Tracheal epithelial cell (primary cell): ENCODE measurements at places on chromosomes 6 and 20. TPM values are rescaled to one million over a fixed set of nuclear protein-coding genes. Genes with fewer than 3 reads are reported as not detected.

IPCEF1 gene
- total RNA-seq, result under 0.01 TPM in 2 replicates

EYA4 gene
- 2.9 and 10.9 TPM in 2 replicates for total RNA-seq

OVOL2 gene
- 3.6 and 24.5 TPM in 2 replicates for total RNA-seq

ZNF165 gene
- 2.3 and 4.3 TPM in 2 replicates for total RNA-seq

PLN gene
- not detected in 2 replicates for total RNA-seq

RAET1L gene
- 2.3 and 9.4 TPM in 2 replicates for total RNA-seq

BACH2 gene
- 1.1 and 1.9 TPM in 2 replicates for total RNA-seq

ZNF341 gene
- 0.64 and 0.72 TPM in 2 replicates for total RNA-seq

SMPDL3A gene
- total RNA-seq, result 6.3 and 7.7 TPM in 2 replicates

KIAA0408 gene
- not detected in 2 replicates for total RNA-seq

FAM83C gene
- total RNA-seq, result under 0.01 TPM in 2 replicates

FNDC11 gene
- total RNA-seq, result 0.85 and 3.1 TPM in 2 replicates

HRH3 gene
- total RNA-seq, result not detected in 2 replicates

TAP2 gene
- 19.4 and 32.8 TPM in 2 replicates for total RNA-seq

NFKBIL1 gene
- 43.6 and 54.6 TPM in 2 replicates for total RNA-seq

TMEM244 gene
- not detected in 2 replicates for total RNA-seq

SEMG1 gene
- total RNA-seq, result not detected in 2 replicates

FAM110A gene
- total RNA-seq, result 10.1 and 15.8 TPM in 2 replicates

RIPOR2 gene
- total RNA-seq, result under 0.01 TPM in 2 replicates

ZC3H12D gene
- under 0.01 TPM in 1 of 2 replicates, not detected in the other for total RNA-seq

HCRTR2 gene
- total RNA-seq, result not detected in 2 replicates

LTB gene
- 6.7 TPM in 1 of 2 replicates, not detected in the other for total RNA-seq

RGS17 gene
- total RNA-seq, result 3.4 and 3.6 TPM in 2 replicates

IRF4 gene
- under 0.01 and 0.24 TPM in 2 replicates for total RNA-seq

DAAM2 gene
- total RNA-seq, result 0.24 TPM in 1 of 2 replicates, not detected in the other

GRIK2 gene
- 0.21 TPM in 1 of 2 replicates, not detected in the other for total RNA-seq

HAO1 gene
- not detected in 2 replicates for total RNA-seq

ENPP5 gene
- 1.1 and 2.7 TPM in 2 replicates for total RNA-seq

WASF1 gene
- 6.3 and 8.7 TPM in 2 replicates for total RNA-seq

TREM2 gene
- 2.8 and 3.1 TPM in 2 replicates for total RNA-seq

MUC22 gene
- total RNA-seq, result not detected in 2 replicates

MUCL3 gene
- under 0.01 TPM in 1 of 2 replicates, not detected in the other for total RNA-seq

VSTM2L gene
- total RNA-seq, result 5.8 and 43.3 TPM in 2 replicates
